Activated CD4-positive, CD25-positive, alpha-beta regulatory T cell treated with anti-CD3 and anti-CD28 coated beads, Interleukin-2, amount 50 U/mL, for 16 hours (primary cell): ENCODE measurements at places on chromosomes 5 and 9.

GRCh38 chr5:150052226-150052955 is 34.0 kb downstream of the CSF1R start:
- no peak for DNase-seq

DNA sequence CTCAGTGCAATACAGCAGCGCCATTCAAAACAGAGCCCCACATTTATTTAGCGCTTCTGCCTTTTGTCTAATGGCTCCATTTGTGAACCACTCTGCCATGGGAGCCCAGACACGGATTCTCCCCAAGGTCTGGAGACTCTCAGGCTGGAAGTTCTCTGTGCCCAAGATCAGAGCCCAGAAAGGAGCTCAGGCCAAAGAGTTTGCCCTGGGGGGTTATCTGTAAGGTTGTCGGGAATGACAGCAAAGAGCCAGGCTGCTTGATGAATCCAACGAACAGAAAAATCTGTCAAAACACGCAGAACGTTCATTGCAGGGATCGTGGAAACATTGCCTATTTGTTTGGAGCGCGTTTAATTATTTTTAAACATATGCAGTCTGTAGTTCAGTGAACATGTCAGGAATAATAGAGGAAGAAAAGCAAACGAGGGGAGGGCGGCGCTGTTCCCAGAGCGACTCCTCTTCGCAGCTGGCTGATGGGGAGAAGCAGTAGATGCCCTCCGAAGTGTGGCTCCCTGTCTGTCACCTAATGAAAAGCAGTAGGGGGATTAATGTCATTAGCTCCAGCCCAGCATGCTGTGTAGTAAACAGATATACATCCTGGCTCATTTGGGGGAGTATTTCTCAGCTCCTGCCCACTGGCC is 464.9 kb upstream of the MPDZ start:
- no peak for DNase-seq

DNA sequence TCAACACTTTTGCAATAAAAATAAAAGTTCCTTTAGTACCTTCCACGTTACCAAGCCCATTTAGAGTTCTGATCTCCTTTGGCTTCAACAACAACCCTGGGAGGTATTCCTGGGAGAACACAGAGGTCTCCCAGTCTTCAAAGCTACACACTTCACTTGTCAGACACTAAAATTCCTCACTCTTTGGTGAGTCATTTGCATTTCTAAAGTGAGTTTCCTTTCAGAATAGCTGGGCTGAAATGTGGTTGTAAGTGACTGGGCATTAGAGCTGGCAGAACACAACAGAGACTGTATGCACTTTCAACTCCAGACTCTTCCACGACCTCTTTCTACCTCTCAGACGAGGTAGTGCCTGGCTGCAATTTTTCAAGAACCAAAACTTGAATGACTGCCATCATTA is 11.5 kb upstream of the F2RL1 start:
- DNase-seq = no peak

- no peak for DNase-seq
Observed at GRCh38 chr9:81902196-81902595, 26.0 kb upstream of the SPATA31D4 start.

DNA sequence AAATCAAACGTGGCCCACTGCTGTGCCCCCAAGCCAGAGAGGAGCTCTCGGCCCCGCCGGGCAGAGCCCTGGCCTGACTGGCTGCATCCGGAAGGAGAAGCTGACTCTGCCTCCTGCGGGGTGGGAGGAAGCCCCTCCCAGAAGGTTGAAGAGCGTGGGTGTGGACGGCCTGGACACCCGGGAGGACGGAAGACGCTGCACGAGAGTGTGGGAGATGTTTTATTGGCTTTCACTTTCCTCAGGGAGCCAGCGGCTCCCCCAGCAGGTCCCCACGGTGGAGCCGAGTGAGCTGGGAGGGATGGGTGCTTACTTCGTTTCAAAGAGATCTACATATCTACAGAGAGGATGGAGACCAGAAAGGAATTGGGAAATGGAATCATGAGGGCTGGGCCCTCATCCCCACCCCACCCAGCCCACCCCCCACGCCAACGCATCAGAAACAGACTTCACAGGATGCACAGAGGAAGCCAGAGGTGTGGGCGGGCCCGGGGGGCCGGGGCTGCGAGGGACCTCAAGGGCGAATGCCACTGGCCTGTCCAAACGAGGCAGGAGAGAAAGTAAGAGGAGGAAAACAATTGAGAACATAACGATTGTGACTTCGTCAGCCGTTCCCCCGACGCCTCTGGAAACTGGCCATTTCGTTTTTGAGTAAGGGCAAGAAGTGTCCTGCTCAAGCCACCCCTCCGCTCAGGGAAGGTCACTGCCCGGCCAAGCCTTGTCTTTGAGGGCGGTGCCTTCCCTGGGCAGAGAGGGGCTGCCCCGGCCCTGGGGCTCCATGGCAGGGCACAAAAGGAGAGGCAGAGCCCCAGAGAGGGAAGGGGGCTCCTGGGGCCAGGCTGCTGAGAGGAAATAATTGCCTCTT is 32.1 kb downstream of the FAM163B start:
- DNase-seq = no peak

- no peak for DNase-seq
Observed at GRCh38 chr5:114360357-114360756, 1.5 kb upstream of the KCNN2 start.

DNA sequence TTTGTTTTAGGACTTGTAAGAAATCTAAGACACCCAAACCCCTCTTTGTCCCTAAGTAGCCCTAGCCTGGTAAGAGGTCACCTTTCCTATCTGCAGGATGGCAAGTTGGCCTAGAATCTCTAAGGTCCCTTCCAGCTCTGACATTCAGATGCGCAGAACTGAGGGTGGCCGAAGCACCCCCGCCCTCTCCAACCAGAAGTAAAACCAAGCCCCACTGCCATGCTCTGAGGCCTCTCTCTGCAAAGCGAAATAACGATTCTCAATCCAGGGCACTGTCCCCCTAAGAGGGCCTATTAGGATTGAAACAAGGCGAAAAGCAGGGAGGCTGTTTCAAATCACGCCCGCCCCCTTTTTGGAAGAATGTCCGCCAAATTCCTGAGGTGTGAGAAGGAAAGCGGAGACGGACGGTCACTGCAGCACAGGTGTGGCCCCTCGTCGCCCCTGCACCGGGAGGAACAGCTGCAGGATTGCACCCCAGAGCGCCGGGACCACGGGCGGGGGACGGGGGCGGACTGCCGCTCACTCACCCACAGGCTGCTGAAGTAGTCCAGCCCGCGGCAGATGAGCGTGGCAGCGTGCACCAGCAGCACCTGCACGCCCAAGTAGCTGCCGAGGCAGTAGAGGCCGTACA is 824 bp downstream of the TMEM245 start:
- no peak for DNase-seq

- DNase-seq = no peak
Observed at GRCh38 chr5:97495301-97495700, 312.3 kb upstream of the RIOK2 start.

DNA sequence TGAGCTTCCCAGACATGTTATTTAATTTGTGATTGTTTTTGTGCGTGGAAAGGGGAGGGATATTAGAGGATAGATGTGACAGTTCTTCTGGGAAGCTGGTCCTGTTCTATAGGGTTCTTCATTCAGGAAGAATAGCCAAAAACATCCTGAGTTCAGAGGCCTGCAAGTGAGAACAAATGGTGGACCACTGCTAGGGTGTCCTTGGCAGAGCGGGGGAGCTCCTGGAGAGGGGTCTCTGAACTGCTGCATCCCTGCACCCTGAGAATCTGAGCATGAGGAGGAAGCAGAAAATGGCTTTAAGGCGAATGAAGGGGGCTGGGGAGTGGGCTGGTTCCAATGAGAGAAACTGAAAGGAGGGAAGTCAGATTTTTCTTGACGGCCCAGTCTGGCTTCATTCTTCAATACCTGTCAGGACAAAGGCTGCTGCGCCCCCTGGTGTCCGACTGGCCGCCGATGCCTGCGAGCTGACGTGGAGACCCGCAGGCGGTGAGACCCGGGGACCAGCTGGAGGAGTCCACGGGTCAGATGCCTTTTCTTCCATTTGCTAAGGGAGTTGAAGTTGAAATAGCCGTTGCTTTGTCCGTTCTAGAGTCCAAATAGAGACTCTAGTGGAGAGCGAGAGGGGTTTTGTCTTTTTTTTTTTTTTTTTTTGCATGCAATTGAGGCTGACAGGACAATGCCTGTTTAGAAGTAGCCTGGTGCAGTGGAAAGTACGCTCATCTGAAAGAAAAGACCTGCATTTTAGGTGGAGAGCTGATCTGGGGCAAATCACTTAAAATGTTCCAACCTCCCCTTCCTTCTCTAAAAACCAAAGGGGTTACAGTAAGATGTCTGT is 39.5 kb upstream of the NFIB start:
- peak; percentile 43 for DNase-seq

DNA sequence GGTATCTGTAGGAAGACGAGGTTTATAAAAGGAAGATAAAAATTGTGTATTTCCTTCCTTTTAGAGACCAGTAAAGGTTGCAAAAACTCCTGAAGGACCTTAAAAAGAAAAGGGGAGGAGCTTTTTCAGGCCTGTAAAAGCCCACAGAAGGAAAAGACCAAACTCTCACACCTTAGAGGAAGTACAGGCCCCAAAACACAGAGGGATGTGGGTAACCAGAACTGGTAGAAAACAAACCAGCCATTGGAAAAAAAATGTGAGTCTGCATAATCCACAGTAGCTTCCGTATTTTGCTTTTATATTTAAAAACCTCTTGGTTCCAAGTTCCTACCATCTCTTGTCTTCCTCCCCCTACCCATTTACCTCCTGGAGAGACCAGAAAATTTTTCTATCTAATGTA is 8.5 kb downstream of the GIN1 start:
- DNase-seq = no peak

GRCh38 chr5:113112435-113112834 is 135.8 kb downstream of the DCP2 start:
- DNase-seq = no peak

DNA sequence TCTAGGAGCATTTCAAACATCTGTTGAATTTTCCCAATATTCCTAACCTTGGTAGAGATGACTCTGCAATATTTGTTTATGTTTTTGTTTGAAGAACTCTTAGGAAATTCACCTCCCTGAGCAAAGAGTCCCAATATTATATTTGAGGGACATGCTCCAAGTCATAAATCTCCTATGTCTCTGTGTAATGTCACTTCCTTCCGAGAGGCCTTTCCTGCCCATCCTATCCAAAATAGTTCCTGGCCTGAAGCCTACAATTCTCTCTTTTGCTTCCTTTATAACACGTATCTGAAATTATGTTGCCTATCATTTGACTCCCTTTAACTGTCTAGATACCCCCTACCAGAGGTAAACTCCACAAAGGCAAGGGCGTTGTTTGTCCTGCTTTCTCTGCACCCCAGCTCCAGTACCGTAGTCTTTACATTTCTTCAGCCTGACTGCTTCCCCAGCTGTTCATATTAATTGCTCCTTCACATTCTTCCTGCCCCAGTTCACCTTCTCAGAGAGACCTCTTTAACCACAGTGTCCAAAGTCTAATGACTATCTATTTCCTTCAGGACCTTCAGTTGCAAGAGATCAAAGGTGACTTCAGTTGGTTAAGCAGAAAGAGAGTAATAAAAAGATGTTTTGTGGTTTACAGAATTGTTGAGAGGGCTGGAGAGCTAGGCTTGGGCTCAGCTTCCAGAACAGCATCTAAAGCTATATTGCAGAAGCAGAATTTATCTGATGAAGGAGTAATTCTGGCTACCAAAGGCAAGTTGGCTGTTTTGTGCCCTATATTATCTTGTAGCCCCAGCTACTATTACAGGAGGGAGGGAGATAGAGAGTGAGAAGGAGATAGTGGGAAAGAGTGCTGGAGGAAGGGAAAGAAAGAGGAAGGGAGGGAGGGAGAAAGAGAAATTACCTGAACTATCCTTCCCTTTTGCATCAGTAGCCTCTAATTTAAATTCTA is 109.3 kb upstream of the TMEM161B start:
- DNase-seq = no peak
